Activated T-cell treated with anti-CD3 and anti-CD28 coated beads for 1 hour (primary cell): ENCODE measurements at places on chromosomes 1 and 21.
A peak's percentile ranks its signal among the peaks of the same experiment; 100 is the strongest.

GRCh38 chr21:36065497-36066036 is 4.3 kb upstream of the CBR1 start:
- no peak for DNase-seq

DNA sequence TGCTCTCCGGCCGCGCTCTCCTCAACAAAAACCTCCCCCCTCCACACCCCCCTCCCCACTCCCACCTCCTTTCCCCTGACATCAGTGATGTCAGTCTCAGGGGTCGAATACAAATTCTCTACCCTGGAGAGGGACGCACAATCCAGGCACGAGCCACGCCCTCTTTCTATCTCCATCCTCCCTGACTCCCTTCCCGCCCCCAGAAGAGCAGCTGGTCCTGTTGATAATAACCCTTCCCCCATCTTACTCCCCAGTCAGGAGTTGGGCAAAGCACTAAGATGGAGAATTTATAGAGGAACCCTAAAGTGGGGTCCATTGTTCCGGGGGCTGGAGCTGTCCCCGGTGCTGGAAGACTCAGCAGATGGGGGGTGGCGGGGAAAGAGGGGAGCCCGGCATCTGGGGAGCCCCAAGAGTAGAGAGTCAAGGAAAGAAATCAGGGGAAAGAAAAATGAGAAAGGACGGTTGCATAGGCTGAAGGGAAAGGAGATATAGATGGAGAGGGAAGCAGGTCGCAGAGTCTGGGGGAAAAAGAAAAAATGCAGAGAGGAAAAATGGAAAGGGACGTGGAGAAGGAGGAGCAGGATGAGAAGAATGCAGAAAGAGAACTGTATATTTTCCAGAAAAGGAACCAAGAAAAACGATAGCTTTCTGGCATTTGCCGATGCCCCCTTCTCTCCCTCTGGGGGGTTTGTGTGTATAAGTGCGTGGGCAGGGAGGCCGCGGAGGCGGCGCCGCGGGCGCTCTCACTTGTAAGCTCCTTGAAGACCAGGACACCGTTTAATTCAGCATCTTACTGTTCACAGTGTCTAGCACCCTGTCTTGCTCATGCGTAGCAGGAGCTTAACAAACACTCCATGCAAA is at the start of gene CELF3:
Gene CELF3, minus strand, starts transcription at position 33 of the 861 bp plus-strand sequence. CDS start 783 bp downstream, outside the sequence.
- no peak for DNase-seq

DNA sequence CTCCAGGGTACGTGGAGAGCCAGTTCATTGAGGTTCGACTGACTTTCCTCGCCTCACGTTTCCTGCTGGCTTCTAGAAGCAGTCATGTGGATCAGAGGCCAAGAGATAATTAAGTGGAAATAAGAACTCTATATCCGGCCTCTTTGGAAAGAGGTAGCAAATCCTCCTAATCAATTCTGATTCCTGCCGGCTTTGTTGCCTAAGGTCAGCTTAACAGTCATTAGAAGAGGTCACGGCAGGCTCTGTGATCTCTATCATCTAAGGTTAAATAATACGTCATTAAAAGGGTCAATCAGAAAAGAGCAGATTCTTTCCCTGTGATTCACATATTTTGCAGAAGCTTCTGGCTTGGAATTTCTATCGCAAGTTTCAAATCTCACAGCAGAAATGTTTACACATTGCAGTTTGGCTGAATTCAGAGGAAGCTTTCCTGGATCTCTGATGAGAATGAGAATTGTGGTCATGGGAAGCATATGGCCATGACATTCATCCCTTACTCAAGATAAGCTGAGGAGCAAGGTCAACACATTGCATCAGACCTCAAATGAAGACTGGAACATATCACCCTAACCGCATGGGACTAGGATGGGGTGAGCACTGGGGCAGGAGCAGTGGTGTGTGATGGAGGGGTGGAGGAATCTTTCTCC is 189.4 kb downstream of the PBX1 start:
- DNase-seq = no peak

- DNase-seq = no peak
Observed at GRCh38 chr1:86455073-86455472, 13.7 kb upstream of the CLCA1 start.

- peak; percentile 89 for DNase-seq
Observed at GRCh38 chr1:26363549-26364448, 8.8 kb downstream of the ZNF683 start.
